ENCODE measurements at places on chromosomes 2 and 18.

DNA sequence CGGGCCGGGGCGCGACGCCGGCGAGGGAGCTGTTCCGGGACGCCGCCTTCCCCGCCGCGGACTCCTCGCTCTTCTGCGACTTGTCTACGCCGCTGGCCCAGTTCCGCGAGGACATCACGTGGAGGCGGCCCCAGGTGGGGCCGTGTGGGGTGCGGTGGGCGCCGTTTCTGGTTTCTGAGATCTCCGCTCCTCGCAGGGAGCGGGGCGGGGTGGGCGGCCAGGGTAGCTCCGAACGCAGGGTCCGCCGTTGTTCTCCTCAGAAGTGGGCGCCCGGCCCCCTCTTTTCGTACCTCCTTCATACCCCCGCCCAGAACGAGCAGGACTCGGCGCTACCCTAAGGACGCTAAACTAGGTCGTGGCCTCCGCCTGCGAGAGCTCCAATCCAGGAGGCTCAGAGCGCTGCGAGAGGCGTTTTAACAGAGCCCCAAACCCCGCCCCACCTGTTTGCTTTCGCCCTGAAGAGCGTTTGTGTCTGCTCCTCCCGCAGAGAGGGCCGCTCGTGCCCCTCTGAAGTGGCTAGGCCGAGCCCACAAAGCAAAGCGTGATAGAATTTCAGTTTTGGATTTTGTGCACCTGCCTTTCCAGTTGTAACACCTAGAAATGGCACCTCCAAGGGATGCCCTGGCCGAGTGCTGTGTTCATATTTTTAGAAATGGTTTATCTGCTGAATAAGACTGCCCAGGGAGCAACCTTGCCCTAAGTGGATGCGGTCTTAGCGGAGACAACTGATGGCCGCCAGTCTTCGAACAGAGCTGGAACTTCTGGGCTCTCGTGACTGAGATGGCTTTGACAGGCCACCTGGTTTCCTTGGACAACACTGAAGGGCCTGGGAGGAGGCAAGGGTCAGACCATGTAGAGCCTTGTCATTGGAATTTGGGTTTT, 626 bp downstream of the CAPN10 start:
- peak; percentile 42 for DNase-seq

DNA sequence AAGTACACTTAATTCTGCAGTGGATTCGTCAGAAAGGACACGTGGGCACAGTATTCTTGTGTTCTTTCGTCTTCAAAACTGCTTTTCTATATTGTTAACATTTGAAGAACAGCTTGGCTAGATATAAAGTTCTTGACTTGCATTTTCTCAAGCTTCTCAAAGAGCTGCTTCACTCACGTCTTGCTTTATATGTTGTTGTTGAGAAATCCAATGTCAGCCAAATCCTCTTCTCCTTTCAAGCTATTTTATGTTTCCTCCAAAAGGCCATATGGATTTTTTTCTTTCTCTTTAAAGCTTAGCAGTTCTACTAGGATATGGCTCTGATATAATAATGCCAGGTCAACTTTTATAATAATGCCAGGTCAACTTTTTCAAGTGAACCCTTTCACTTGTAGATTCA, 65.5 kb upstream of the CYP1B1 start:
- DNase-seq = no peak

GRCh38 chr2:216064014-216064630, 17.5 kb downstream of the PECR start:
- no peak for DNase-seq

- DNase-seq = no peak
Measured at GRCh38 chr2:38037757-38038621, 38.0 kb downstream of the CYP1B1 start.

DNA sequence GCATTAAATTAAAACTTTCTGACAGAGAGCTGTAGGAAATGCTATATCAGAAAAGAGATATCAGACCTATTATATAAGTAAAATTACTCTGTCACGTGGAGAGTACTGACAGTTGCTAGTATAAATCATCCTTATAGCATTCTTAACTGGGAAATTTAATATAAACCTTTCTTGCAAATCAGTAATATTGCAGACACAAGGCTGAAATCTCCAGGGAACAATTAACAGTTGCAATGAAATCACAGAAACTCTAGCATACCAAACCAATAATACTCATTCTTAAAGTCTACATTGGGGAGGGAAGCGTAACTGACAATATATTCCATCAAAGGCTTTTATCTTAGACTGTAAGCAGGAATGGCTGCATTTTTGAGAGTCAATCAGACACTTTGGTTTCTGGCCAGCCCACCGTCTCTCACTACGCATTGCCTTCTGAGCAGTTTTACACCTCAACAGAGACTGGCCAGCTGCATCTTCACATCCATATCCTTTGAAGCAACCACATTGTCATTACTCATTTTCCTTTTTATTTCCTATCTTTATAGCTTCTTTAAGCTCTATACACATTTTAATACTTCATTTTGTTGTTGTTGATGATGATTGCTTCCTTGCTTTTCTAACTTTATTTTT, 536.0 kb upstream of the CDH2 start:
- DNase-seq = no peak

GRCh38 chr18:10470429-10470828, 16.0 kb downstream of the APCDD1 start:
- no peak for DNase-seq

DNA sequence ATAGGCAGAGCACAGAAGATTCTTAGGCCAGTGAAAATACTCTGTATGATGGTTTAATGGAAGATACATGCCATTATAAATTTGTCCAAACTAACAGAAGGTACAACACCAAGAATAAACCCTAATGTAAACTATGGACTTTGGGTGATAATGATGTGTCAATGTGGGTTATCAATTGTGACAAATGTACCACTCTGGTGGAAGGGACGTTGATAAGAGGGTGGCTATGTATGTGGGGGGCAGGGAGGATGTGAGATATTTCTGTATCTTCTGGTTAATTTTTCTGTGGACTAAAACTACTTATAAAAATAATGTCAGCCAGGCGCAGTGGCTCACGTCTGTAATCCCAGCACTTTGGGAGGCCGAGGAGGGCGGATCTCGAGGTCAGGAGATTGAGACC, 86.2 kb downstream of the HNRNPLL start:
- DNase-seq = no peak

GRCh38 chr2:169667583-169667982, 26.6 kb downstream of the CFAP210 start:
- DNase-seq = no peak

DNA sequence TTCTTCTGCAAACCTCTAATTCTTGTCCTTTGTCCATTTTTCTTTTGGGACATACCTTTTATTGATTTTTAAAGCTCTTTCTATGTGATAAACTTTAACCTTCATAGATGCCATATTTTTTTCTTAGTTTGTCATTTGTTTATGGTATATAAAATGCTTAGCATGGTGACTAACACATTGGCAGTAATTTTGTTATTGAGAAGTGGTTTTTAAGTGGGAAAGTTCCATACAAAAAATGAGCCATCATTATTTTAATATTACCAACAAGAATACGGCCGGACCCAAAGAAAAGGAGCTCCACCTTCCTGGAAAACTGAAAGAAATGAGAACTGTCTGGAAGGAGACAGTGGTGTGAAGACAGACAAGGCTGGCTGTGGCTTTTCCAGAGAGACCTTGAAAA, 270.1 kb upstream of the SIX2 start:
- no peak for DNase-seq

GRCh38 chr2:145777914-145778313, 1258.0 kb upstream of the ZEB2 start:
- no peak for DNase-seq

GRCh38 chr2:223050188-223050587, 1.8 kb upstream of the KCNE4 start:
- no peak for DNase-seq

DNA sequence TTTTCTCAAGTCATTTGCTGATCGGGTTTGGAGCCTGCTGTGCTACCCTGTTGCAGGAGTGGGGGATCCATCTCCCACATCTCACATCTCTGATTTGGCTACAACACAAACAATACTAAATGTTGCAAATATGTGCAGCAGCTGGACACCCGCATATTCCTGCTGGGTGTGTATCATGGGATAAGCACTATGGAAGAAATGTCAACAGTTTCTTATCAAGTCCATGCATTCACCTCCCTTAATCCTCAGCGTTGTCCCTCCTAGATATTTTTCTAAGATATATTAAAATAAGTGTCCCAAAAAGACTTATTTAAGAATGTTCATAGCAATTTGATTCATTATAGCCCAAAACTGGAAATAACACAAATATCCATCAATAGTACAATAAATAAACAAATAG, 303.7 kb downstream of the TRIB2 start:
- DNase-seq = no peak

GRCh38 chr2:1767939-1768691, 23.8 kb upstream of the PXDN start:
- DNase-seq = no peak

GRCh38 chr2:19835781-19836281, 66.0 kb downstream of the TTC32 start:
- no peak for DNase-seq

DNA sequence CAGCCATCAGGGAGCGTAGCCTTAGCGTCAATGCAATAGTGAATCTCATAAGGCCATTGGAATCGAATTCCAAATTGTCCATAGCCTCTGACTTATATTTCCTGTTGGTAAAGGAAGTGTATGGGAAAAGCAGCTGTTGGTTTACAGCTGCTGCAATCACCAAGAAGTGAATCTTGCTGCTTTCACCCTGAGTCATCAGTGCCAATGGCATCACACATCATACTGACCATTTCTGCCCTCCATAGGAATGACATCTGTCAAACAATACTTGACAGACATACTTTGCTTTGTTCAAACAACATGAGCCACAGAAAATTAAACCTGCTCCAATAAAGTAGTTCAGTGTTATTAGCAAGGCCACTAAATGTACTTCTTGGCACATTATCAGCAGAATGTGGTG, 111.2 kb upstream of the KLHL29 start:
- DNase-seq = no peak

GRCh38 chr2:128365217-128365905, 46.7 kb upstream of the HS6ST1 start:
- DNase-seq = no peak

- no peak for DNase-seq
Measured at GRCh38 chr2:168448980-168449379, 7.1 kb upstream of the CERS6 start.

GRCh38 chr18:41587976-41588375, 367.1 kb upstream of the PIK3C3 start:
- no peak for DNase-seq

DNA sequence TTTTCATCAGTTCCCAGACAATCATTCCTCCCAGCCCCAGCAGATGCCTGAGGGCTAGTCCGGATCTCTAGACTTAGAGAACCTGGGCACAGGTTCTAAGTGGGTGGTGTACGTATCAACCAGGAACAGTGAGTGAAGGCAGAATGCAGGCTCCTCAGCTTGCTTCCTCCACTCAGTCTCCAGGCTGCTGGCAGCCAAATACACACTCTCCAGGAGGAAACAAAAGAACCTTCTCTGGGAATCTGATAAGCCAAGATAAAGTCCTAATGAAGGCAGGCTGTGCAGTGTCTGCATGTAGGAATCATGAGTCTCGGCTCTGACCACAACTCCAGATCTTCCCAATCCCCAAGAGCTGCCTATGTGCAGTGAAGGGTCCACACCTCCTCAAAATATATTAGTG, 245.7 kb downstream of the SP3 start:
- no peak for DNase-seq

- peak; percentile 58 for DNase-seq
Measured at GRCh38 chr18:74196220-74197119, 48.1 kb downstream of the TIMM21 start.

DNA sequence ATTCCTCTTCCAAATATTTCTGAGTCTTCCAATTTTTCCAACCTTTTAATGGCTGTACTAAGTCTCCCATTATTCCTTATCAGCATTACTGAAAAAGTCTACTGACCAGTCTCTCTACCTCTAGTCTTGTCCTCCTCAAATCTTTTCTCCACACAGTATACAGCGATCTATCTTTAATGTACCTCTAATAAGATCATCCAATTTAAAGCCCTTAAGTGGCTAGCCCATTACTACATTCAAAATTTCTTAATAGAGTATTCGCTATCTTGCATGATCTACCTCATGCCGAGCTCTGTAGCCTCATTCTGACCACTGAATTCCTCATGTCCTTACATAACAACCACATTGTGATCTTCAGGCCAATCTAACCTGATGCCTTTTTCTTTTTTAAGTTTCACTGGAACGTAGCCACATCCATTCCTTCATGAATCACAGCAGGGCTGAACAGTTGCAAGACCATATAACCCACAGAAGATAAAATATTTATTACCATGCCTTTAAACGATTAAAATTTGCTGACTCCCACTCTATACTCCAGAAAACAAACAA, 57.9 kb downstream of the SLC66A3 start:
- no peak for DNase-seq

- DNase-seq = no peak
Measured at GRCh38 chr2:120360307-120360855, 14.4 kb downstream of the INHBB start.

DNA sequence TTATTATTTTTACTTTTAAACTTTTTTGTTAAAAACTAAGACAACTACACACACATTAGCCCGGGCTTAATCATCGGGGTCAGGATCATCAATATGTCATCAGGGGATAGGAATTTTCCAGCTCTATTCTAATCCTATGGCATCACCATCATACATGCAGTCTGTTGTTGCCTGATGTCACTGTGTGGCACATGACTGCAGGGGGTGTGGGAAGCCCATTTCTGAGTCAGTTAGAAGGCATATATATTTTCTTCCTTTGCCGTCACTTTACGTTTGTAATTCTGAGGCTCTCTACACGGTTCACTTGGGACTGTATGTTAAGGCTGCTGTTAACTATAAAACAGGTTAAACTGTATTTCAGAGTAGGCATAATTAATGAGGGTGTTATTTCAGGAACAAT, 144.4 kb upstream of the ITGA6 start:
- no peak for DNase-seq

DNA sequence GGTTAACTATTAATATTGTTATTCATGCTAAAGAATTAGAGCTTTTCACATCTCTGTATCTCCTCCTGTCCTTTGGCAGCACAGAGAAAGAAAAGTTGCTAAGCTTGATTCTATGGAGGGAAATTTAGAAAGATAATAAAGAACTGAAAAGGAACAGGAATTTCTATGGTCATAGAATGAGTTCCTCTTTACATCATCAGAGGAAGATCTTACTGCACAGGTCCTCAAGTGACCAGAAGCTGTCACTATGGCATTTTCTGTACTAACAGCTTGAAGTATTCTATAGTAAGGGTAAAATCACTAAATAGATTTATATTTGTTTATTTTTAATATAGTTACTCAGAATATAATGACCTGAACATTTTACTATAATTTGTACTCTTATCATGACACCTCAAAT, 6.0 kb upstream of the PRKD3 start:
- DNase-seq = no peak

- DNase-seq = no peak
Measured at GRCh38 chr2:67137699-67138098, 259.4 kb upstream of the ETAA1 start.

DNA sequence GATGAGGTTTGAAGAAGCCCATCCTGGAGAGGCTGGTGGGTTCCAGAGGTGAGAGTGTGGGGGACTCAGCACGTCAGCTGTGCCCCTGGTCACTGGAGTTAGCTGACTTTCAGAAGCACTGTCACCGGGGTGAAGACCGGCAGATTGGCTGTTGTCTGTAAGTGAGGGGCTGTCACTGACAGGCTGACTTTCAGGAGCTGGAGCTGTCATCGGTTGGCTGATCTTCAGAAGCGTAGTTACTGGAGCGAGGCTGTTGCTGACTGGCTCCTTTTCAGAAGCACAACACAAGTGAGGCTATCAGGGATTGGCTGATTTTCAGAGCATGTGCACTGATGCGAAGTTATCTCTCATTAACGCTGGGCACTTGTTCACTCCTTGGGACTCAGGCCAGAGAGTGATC, 738.4 kb upstream of the ID2 start:
- no peak for DNase-seq
